Right cardiac atrium (tissue), 5 donors: ENCODE measurements at places on chromosomes 3 and 15. TPM values are rescaled to one million over a fixed set of nuclear protein-coding genes. Genes with fewer than 3 reads are reported as not detected.

The IL17RD gene
- total RNA-seq, result 2.1 TPM

The CCDC191 gene
- total RNA-seq, result 1.8 TPM

The GRAMD1C gene
- 0.94 TPM for total RNA-seq

- no peak for DNase-seq
Observed at GRCh38 chr3:187798126-187798525, 52.9 kb upstream of the BCL6 start.

GRCh38 chr3:69838217-69838616 is 99.0 kb downstream of the MITF start:
- no peak for DNase-seq

- no peak for DNase-seq
Observed at GRCh38 chr3:47424434-47425382, 43.9 kb downstream of the PTPN23 start.

DNA sequence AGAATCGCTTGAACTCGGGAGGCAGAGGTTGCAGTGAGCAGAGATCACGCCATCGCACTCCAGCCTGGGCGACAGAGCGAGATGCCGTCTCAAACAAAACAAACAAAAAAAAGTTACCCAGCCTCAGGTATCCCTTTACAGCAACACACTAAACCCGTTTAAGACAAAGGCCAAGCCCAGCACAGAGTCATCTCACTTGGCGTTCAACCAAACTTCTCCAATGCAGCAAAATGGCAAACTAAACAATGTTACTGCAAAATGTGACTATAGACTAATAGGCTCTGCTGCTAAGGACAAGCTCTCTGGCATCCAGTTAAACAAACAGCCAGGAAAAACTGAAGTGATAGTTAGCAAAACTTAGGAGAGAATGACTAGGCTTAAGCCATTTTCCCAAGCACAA is 6.4 kb upstream of the FAM219B start:
- no peak for DNase-seq

- DNase-seq, result no peak
Observed at GRCh38 chr15:31202953-31203352, 101.4 kb upstream of the TRPM1 start.

- no peak for DNase-seq
Observed at GRCh38 chr3:115947325-115947724, 324.0 kb downstream of the GAP43 start.

- DNase-seq, result no peak
Observed at GRCh38 chr3:133890037-133890436, 5.6 kb downstream of the RAB6B start.

DNA sequence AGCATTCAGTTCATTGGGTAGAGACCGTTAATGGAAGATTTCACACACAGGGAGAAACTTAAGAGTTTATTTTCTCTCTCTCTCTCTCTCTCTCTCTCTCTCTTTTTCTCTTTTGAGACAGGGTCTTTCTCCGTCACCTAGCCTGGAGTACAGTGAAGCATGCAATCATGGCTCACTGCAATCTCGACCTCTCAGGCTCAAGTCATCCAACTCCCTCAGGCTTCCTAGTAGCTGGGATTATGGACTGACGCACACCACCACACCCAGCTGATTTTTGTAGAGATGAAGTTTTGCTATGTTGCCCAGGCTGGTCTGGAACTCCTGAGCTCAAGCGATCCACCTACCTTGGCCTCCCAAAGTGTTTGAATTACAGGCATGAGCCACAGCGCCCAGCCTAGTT is 1.6 kb downstream of the WDR72 start:
- no peak for DNase-seq
